ENCODE measurements at places on chromosomes 7 and 10.

GRCh38 chr10:5944389-5945189, 32.8 kb downstream of the IL15RA start:
- DNase-seq: no peak

DNA sequence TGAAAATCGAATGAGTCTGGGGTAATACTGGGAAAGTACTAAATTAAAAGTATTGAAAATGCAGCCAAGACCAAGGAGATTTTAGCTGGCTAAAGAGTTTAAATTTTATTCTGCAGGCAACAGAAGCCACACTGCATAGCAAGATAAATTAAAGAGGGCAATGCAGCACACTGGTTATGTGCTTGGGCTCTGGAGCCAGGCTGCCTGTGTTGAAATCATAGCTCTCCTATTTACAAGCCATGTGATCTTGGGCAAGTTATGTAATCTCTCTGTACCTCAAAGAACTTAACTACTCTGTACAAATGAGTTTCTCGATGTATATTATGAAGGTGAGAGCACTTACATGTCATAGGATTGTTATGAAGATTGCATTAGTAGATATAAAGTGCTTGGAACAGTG, 9.9 kb downstream of the SLC25A13 start:
- DNase-seq: no peak

GRCh38 chr7:1946773-1947450, 276.8 kb downstream of the ELFN1 start:
- DNase-seq: no peak

DNA sequence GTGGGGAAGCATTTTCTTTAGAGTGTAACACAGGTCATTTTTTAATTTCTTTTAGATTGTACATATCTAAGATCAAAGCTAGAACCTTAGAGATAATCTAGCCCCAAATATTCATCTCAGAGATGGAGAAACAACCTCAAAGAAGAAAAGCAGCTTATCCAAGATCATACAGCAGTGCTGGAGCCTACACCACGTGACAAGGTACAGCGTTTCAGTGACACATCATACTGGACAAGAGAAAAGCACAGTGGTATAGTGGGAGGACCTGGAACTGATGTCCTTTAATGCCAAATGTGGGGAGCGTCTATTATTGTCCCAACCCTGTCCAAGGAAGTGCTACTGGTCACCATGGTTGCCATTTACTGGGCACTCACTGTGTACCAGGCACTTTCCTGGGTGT, 445.8 kb downstream of the RPS24 start:
- DNase-seq: no peak

- no peak for DNase-seq
Observed at GRCh38 chr10:22683140-22683389, 31.3 kb downstream of the PIP4K2A start.

- DNase-seq: no peak
Observed at GRCh38 chr7:84188786-84189405, 5.7 kb downstream of the SEMA3A start.

GRCh38 chr7:39332142-39332541, 234.1 kb upstream of the YAE1 start:
- no peak for DNase-seq

- DNase-seq: no peak
Observed at GRCh38 chr7:2929321-2930201, 85.5 kb upstream of the GNA12 start.

GRCh38 chr7:133857376-133858119, 269.6 kb upstream of the LRGUK start:
- DNase-seq: no peak

Measured in activated CD4-positive, alpha-beta T cell treated with anti-CD3 and anti-CD28 coated beads for 48 hours (primary cell).